AG10803 (cell line): ENCODE measurements at places on chromosomes 6 and 20.

GRCh38 chr20:37734228-37734985, 40.6 kb downstream of the CTNNBL1 start:
- DNase-seq: peak; percentile 63

DNA sequence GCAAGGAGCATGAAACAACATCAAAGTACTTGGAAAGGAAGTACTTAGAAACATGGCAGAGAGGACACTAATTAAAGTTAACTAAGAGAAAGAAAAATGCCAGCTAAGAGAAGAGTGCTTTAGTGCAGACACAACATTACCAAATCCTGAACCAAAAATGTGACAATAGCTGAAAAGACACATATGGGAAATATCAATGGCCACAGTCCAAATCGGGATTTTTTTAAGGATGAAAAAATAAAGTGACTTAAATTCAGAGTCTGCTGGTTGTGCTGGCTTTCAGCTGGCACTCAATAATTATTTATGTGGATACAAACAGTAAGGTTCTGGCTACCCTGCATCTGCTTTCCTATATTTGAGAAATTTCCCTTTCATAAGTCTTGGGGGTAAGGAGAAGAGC, 12.6 kb upstream of the DST start:
- DNase-seq: peak; percentile 52

- DNase-seq: peak; percentile 36
Observed at GRCh38 chr6:152572338-152573088, 64.6 kb downstream of the SYNE1 start.

GRCh38 chr20:50220894-50221365, 30.3 kb downstream of the CEBPB start:
- no peak for DNase-seq

- peak; percentile 64 for DNase-seq
Observed at GRCh38 chr6:75855052-75855451, 106.0 kb downstream of the MYO6 start.

DNA sequence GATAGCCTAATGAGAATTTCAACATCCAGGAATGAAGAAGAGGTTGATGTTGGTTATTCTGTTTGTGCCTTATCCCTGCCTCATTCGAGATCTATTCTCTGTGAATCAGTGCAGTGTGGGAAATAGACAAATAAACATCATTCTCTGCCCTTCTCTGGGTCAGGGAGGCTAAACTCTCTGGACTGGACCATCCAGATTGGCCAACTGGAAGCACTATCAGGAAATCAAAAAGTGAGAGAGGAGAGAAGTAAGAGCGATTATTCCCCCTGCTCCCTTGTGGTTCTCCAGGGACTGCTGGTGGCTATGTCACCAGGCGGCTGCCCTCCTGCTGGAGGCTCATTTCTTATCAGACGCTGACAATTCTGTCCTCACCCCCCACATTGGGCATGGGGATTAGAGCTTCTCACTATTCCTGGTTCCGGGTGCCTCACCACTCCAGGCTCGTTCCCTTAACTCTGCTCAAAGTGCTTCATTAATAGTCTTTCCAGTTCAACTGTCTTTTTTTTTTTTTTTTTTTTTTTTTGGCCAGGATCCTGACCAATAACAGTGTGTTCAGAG, 201.7 kb upstream of the RREB1 start:
- no peak for DNase-seq

GRCh38 chr6:21441386-21441785, 152.2 kb upstream of the SOX4 start:
- DNase-seq: no peak

GRCh38 chr6:158487495-158487894, 72.4 kb upstream of the TMEM181 start:
- DNase-seq: peak; percentile 22

DNA sequence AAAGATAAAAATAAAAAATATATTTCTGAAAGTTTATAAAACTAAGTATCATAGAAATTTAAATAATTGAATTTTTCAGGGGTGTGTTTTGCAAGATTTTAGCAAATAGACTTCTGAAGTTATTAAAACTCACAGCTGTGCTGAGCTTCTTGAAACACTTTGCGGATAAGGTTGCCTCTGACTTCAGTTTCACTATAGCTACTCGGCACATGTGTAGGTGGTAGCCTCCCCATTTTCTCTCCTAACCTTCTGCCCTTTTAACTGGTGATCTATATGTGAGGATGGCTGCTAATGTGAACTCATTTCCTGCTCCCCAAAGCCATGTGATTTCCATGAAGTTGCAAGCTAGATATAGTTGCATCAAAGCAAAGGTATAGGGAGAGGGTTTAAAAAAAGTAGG, 129.3 kb upstream of the STMND1 start:
- no peak for DNase-seq

- no peak for DNase-seq
Observed at GRCh38 chr6:137147195-137147594, 26.2 kb downstream of the IL22RA2 start.

DNA sequence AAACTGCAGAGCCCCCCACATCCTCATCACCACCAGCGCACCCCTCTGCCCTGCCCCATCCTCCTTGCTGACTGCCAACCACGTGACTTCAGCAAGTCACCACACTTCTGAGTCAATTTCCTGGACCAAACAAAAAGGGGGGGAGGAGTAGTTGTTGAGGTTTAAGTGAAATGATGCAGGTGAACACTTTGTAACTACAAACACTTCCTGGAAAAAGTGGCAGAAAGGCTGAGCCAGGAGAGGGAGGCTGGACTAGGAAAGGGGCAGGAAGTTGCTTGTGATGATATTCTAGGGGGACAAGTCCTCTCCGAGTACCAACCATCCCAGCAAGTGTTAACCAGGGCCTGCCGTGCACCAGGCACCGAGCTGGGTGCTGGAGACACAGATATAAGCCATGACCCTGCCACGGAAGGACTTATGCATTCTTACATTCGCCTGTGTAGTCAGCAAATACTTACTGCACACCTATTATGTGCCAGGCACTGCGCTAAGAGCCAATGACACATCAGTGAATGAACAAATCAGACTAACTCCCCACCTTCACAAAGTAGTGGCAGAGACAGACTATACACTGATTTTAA, 67.3 kb downstream of the PREX1 start:
- DNase-seq: peak; percentile 28

- DNase-seq: peak; percentile 58
Observed at GRCh38 chr20:19628570-19629134, 129.4 kb upstream of the RIN2 start.

DNA sequence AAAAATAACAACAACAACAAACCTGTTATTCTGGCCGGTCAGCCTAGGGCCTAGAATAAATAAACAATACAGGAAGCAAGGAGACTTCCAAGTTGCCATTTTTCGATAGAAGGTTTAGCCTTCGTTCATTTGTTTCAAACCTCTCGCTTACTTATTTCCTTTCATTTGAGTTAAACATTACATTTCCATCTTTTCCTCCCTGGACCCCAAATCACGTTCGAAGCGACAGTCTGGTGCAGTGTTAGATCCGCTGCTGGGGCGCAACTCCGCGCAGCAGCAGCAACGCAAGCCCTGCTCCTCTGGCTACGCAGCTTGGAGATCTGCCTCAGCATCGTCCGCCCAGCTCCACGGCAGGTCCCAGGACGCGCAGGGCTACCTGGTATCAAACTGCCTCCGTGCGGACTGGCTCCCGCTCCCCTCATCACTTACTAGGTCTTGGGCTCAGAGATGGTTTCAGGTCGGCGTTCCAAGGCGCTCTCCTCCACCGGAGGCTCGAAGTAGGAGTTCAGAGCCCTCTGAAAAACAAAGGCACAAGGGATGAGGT, 530 bp downstream of the TDP2 start:
- peak; percentile 25 for DNase-seq

- no peak for DNase-seq
Observed at GRCh38 chr6:117546674-117547073, 55.6 kb downstream of the GOPC start.

- no peak for DNase-seq
Observed at GRCh38 chr20:57759724-57760123, 49.9 kb upstream of the PMEPA1 start.

DNA sequence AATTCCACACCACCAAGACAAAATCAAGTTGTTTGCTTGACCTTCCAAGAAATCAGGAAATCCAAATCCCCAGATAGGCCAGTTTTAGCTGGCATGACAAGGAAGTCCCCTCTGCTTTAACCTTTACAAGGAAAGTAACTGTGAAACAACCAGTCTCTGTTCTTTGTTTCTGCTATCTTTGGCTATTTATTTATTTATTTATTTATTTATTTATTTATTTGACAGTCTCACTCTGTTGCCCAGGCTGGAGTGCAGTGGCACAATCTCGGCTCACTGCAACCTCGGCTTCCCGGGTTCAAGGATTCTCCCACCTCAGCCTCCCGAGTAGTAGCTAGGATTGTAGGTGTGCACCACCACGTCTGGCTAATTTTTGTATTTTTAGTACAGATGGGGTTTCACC, 14.5 kb upstream of the GMNN start:
- no peak for DNase-seq

DNA sequence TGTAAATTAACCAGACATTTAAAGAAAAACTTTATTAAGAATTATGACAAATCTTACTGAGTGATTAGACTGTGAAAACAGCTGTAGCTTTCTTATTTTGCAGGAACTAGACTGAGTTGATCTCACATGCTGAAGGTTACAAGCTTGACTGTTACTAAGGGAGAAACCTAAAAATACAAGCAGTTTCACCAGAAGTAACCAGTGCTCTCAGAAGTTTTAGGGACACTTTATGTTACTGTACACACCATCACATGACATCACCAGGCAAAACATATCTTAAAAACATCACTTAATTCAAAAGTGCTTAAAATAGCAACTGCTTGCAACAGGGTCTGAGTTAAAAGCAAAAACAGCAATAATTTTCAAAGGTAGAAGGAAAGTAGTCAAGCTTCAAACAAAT, 5.4 kb downstream of the FBXO30 start:
- DNase-seq: no peak

DNA sequence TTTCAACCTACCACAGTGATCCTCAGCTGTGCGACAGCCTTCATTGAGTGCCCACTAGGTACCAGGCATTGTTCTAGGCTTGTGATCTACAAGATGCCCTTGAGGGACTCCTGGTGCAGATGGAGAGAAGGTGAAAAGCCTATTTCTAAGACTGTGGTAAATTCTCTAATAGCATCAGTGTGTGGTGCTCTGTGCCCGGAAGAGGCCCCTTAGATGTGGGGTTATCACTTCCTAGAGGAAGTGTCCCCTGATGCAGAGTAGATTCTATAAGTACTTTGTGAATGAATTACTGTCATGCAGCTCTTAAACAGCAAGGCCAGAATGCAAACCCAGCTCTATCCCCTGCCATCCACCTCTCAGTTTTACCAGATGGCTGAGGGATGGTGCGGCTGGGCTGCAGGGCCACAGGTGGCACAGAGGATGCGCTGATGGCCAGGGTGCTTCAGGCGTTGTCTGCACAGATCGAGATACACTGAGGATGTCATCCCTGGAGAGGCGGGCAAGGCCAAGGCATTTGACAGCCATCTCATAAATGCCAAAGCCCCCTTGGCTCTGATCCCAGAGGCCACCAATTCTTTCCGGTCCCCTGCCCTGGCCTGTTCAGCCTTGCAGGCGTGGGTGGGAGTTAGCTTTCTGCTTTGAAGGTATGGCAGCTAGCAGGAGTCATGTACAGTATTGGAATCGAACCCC, 96.7 kb downstream of the TOX2 start:
- DNase-seq: no peak

DNA sequence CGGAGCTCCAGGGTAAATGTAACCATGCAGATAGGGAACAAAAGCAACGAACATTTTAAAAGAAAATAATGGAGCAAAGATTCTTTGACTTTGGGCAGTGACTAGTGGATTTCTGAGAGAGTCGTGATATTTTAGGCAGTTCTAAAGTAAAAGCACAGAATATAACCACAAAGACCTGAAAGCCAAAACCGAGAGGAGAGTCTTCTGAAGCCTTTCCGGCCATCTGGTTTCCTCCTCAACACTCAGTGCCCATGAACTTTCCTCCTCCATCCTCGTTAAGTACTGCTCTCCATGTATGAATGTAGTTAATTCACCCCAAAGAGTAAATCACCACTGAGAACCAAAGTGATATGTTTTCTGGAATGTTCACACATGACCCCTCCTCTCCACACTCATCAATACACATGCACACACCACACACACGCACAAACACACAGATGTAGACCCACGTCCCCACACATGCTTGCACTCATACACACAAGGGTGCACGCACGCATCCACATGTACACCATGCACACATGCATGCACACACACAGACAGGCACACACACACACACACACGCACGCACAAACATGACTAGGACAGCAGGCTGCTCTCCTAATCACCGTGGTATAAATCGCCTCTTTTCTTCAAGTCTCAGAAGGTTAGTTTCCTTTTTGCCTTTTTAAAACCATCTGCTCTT, 109.5 kb downstream of the MYLK4 start:
- DNase-seq: no peak

DNA sequence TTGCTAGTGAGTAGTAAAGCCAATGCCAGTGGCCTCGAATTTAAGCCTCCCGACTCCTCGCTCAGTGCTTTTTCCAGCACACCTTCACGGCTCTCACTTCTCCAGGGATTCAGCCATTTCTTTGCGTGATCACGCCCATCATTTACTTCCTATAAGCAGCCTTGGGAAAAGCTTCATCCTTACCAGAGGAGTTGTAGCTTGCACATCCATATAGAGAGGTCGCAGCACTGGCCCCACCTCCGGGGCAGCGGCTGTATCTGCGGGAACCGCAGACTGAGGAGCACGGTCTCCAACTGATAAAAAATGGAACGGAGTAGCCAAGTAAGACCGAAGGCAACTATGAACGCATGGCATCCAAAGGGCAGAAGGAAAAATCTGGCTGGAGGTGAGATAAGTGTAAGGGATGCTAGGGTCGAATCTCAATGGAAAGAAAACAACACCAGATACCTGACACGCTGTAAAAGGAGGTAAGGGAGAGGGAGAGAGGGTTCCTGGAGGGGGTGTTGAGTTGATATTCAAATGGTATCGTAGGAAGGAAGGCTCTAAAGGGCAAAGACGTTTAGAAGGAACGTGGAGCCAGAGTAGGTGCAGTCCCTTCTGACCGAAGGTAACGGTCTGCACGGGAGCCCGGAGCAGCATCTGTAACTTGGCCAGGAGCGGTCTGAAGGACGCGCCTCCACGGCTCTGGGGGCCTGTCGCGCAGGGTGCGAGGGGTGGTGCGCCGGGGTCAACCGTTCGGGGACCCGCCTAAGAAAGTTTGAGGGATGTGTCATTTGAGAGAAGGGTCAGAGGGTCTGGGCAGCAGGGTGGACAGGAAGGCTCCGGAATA, 640 bp downstream of the NFS1 start:
- DNase-seq: no peak

DNA sequence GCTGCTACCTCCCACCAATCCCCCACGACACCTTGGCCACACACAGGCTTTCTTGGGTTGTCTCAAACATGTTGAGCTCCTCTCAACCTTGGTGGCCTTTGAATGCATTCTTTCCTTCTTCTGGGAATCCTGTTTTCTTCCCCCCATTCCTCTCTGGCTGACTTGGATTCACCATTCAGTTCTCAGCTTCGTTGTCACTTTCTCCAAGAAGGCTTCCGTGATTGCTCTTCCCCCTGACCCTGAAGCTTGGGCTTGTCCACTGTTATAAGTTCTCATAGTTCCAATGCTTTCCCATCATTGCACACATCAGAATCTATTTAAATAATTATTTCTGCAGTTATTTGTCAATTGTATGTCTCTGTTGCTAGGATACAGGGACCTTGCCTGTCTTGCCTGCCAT, 64.2 kb downstream of the RBM38 start:
- DNase-seq: no peak
